Right ventricle myocardium inferior (tissue), 1 donor: ENCODE measurements at places on chromosomes 3 and 15. TPM values are rescaled to one million over a fixed set of nuclear protein-coding genes. Genes with fewer than 3 reads are reported as not detected.

DNA sequence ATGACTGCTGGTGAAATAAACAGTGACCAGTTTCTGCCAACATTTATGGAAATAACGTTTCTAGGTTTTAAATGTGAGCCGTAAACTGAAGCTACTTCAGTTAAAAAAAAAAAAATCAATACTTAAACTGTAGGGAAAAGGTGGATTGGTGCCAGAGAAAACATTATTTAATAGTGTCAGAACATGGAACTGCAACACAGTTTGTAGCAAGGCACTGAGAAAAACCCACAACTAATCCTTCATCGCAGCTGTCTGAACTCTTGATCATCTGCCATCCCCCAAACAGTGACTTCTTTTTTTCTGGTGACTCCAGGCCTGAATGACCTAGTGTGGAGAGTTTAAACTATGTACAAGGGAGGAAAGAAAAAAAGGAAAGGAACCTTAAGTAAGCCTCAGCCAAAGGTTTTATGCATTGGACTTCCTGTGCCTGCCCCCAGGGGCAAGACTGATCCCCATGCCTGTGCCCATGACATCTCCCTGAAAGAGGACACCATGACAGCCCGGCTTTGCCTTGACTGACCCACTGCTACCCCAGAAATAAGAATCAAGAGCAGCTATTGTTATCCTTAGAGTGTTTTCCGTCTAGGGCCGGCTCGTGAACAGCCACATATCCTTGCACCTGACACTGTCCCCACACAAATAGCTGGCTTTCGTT lies 33.1 kb downstream of the CRTAP start:
- DNase-seq: no peak

DNA sequence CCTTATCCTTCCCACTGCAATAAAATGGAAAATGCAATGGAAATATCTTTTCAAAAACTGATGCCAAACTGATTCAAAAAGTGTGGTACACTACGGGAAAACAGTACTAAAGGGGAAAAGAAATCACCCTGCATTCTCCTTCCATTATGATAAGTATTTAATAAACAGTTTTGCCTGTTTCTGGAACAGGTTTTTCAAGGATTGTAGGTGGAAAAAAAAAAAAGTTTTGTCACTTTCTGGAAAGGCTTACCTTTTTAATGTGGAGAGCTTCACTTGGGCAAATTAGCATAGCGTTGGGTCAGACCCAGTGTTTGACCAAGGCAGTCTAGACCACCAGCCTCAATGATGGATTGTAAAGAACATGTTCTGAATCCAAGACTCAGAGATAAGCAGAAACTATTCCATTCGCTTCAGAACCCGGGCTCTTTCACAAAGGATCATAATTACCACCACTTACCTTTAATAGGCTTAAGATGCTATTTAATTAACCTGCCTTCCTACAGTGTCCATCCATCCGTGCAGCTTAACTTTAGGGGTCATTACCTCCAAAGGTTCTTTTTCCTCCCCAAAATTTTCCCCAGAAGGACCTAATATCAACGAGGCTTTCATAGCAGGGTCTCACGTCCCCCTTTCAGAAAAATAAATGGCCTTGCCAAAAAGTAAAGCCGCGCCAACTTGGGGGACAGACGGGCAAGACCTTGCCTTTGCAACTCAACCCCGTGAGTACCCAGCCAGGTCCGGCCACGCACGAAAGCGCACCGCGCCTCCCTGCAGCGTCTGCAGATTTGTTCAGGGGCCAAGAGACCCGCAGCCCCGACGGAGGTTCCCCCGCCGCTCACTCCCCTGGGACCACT lies 1.0 kb downstream of the DCBLD2 start:
- DNase-seq: no peak

- no peak for DNase-seq
These were observed 542.3 kb upstream of the ROBO2 start for GRCh38 chr3:76497636-76498035.

DNA sequence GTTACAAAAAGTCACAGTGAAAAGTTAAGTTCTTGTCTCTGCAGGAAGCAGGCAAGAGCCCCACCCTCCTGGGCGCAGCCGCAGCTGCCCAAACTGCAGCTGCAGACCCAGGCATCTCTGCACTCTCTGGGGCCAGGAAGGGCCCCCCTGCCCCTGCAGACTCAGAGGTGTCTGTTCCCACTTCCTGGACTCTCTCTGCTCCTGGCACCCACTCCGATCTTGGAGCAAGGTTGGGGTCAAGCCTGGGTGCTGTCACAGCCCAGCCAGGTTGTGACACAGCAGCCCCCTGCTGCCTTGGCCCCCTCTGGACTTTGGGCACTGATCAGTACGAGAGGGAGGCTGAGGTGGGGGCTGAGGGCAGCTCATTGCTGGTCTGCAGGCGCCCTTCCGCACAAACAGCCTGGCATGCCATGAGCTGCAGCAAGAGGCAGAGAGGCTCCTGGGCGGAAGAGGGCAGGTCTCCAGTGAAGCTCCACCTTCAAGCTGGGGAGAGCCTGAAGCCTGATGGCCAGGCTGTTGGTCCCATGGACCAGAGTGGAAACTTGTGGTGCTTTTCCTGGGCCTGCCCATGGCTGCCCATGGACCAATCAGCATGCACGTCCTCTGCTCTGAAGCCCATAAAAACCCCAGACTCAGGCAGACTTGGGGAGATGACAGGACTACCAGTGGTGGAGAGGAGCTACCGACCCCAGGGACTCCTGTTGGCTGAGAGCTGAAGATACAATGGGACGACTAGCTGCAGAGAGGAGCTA lies 42.9 kb upstream of the LRRFIP2 start:
- no peak for DNase-seq

DNA sequence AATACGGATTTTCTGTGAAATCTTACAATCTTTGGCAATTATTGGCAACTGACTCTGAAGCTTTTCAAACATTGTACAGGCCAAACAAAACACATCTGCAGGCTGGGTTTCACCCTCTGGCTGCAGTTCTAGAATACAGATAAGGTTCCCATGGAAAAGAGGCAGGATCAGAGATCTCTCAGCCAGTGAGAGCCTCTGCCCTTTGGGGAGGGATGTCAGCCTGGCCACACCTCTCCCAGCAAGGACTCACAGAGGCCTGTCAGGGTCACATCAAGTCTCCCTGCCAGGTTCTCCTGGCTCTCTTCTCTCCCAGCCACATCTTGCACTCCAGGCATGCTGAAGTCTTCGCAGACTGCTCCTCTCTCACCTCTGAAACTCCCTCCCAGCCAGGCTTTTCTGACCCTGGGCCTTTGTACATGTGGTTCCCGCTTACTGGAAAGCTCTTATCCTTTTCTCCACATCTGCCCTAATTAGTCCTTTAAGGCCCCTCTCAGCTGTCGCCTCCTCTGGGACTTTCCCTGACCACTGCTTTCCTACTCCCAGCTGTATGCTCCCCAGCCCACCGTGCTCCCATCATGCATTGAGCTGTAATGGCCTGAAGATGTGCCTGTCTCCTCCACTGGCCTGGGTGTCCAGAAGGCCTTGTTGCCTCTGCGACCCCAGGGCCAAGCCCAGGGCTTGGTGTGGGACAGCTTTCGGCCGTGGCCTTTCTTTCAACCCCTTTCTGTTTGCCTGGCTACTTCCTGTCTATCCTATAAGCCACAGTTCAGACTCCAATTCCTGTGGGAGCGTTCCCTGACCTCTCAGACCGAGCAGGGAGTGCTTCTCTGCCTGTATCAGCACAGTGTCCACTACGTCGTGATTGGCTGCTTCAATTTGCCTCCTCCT lies 4.3 kb downstream of the RBP1 start:
- DNase-seq: peak; percentile 84

DNA sequence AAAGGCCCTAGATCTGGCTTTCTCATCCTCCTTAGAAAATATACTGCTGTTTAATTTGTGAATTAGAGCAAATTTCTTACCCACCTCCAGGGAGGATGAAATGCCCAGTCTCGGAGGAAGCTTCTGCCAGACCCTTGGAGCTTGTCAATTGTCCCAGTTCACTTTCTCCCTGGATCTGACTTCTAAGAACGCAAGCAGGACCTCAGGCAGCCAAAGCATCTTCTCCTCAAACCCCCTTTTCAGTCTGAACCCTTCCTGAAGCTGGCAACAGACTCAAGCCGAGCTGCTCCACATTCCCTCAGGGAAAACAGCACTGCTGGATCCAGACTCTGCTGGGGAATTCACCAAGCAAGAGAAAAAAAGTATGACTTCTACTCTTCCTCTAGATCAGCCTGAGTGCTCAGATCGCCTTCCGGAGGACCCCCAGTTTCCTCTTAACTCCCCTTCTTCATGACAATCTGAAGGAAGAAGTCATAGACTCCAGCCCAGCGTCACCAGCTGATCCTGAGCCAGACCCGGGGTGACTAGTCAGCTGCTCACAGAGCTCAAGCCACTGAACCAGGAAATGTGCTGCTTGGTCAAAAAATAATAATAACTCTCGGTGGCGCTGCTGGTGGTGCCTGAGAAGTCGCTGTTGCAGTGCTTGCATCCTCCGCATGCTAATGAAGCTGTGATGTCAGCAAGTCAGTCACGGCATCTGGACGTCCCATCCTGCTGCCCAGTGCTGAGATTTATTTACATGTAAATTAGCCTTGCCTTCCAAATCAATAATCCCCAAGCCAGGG lies at the start of gene PRICKLE2:
PRICKLE2 (minus strand) TSS at position 641 of the 785 bp plus-strand sequence. CDS start 26,539 bp downstream, outside the sequence.
- peak; percentile 83 for DNase-seq

DNA sequence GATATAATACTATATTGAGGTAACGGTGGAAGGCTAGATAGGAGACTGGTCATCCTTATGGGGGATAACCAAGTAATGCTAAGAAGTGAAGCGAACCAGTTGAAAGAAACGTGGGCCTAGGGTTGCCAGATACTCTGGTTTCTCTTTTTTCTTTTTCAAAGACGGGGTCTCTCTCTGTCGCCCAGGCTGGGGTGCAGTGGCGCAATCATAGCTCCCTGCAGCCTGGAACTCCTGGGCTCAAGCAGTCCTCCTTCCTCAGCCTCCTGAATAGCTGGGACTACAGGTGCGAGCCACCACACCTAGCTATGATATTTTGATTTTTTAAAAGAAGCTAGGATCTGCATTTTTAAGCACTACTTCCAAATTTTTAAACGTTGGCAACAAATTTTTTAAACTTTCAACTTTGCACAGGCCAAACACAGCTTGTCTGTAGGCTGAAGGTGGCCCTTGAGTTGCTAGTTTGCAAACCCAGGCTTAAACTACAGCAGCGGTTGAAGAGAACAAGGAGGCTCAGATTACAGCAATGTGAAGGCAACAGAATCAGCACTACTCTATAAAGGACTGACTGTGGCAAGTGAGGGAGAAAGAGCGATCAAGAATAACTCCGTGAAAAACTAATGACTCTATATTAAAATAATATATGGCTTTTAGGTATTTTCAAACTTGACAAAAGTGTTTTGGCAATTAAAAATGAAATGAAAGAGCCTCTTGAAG lies 1.2 kb upstream of the RUBCN start:
- DNase-seq: no peak

DNA sequence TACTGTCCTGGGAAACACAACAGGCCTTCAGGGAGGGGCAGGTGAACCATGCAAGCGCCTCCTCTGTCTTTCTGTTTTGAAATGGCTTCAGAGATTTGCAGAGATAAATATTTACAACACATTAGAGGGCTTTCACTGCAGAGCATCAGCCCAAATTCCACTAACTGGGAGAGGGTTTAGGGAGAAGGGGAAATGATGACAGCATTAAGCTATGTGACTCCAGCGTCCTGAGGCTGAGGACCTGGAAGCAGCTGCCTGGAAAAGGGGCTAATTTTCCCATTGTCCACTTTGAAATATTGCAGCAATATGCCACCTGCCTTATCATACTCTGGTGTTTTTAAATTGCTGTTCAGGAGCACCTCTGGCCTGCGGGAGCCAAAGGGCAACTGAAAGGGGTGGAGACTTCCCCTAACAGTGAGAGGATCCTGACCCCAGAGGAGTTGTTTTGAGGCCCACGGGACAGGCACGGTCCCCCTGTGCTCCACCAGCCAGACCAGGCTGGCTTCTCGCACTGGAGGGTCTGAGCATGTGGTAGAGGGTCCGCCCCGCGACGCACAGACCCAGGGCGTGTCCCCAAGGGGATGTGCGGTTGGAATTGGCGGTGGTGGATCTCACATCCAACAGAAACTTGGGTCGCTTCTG lies 110.6 kb downstream of the XXYLT1 start:
- no peak for DNase-seq

DNA sequence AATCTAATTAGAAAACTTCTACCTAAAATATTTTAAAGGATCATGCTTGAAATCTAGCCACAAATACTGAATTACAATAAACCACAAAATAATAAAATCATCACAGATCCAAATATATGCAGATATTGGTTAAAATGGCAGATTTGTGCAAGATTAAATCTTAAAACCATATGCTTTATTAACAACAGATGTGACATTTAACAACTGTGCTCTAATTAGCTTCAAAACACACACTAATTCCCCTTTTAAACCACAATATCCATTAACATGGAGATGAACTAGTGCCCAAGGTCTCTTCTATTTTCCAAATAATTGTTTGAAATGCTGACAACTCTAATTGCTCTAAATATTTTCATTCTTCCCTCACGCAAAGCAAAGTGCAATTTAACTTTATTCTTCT lies 1530.3 kb downstream of the SI start:
- DNase-seq: no peak

DNA sequence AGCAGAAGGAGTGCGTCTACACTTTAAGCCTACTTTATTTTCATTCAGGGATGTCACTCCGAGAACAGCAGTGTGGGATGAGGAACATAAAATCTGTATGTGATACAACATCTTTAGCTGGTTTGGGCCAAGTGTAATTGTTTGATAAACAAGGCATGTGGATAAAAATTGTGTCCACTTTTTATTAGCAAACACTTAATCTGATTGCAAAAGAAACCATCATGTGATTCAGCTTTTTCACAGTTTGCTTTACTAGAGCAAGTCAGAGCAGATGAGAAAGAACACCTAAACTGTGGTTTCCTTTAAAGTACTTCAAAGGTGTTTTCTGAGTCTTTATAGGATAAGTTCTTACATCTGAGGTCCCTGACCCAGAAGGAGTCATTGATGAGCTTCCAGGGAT lies 237.9 kb downstream of the THSD4 start:
- no peak for DNase-seq

GRCh38 chr15:67564021-67564967 lies 21.8 kb downstream of the MAP2K5 start:
- no peak for DNase-seq

GRCh38 chr3:98233468-98233867 lies 30.6 kb upstream of the OR5H6 start:
- DNase-seq: no peak

GRCh38 chr3:95731753-95732152 lies 1082.6 kb upstream of the EPHA6 start:
- DNase-seq: no peak

The TNNC1 gene
- total RNA-seq: 9,051 TPM

The NT5DC2 gene
- total RNA-seq: 105 TPM

The SLC22A13 gene
- not detected for total RNA-seq

The VPS33B gene
- total RNA-seq: 4.2 TPM

The ALDH1A3 gene
- 3.7 TPM for total RNA-seq

The SST gene
- total RNA-seq: not detected
